ENCODE measurements at places on chromosomes 3 and 15.

DNA sequence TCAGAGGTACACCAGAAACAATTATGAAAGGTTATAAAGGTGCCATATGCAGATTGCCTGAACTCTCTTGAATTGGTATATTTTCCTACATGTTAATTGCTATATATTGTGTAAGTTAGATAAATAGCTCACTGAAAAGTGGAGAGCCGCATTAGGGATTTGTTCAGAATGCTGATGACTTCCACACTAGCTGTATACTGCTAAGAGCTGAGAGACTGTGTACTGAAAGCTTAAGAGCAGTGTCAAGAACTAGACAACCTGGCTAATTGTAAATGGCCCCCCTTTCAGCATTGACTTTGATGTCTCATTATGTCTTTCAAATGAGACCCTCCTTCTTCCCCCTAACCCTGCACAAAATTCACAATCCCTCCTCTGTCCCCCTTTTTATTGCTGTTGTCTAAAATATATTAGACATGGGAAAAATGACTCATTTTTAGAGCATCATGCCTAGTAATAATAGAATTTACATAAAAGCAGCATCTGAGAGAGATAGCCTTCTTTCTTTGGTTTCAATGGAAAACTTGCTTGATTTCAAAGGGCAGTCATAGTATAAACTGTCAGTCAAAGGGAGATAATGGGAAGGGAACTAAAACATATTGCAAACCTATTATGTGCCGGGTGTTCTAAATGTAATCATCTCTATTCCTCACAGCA, 34.7 kb upstream of the GREM1 start:
- DNase-seq: no peak

DNA sequence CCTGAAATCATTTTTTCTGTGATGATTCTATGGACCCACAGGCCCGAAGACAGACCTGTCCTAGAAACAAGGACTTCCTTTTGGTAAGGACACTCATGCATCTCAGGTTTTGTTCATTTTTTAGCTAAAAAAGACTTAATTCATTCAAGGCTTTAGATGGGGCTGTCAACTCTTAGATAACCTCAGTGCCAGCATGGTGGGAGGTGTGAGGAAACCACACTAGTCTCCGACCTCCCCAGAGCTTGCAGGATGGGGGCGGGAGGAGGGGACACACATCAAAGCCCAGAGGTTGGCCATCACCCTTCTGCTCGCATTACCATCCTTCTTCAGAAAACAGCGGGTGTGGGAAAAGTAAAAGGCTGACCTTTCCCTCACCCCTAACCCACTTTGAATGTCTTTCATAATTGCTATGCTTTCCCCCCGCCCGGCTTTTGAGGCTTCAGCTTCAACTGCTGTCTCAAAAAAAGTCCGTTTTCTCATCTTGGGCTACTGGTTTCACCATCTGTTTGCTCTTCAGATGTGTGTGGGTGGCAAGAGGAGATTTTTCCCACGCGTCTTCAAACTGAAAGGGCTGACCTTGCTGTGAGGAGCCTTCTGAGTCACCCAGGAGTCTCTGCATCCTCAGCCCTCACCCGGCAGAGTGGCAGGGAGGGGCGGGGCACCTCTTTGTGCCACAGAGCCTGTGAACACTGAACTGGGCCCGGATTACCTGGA, 27.6 kb upstream of the CXCR6 start:
- peak; percentile 48 for DNase-seq

DNA sequence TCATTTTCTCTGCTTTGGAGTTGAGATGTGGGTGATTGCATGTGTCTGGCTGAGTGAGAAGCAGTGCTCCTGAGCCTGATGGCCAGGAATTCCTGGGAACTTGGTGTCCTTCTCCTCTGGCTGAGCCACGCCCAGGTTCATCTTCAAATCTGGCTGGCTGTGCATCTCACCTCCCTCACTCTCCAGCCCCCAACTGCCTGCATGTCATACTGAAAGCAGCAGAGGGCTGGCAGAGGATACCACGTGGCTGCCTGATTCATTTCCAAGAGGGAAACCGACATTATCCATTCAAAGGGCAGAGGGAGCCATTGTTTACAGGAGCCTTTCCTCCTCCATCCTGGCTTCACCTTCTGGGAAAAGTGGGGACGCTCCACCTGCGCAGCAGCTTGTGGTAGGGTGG, 57.4 kb downstream of the ABHD5 start:
- DNase-seq: no peak

- DNase-seq: no peak
Observed at GRCh38 chr3:157412323-157412855, 24.3 kb upstream of the PTX3 start.

- no peak for DNase-seq
Observed at GRCh38 chr15:58771621-58772250, 634 bp downstream of the MINDY2 start.

DNA sequence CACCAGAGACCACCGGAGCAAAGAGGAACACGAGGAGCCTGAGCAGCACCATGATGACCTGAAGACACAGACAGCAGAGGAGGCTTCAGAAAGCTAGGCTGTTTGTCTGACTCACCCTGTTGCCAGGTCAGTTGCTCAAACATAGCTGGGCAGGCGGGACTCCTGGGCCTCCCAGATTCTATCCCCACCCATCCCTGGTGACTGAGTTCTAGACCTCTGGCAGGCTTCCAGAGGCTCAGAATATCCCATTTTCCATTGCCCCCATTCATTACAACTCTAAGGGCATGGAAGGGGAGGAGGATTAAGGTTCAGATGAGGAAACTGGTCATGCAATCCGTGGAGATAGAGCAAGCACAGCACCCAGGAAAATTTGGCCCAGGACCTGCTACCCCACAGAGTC, at the start of gene CDHR4:
TSS of gene CDHR4 (minus strand) at position 113 of the 400 bp plus-strand sequence. CDS start at position 52, 61 bp downstream.
- DNase-seq: no peak

DNA sequence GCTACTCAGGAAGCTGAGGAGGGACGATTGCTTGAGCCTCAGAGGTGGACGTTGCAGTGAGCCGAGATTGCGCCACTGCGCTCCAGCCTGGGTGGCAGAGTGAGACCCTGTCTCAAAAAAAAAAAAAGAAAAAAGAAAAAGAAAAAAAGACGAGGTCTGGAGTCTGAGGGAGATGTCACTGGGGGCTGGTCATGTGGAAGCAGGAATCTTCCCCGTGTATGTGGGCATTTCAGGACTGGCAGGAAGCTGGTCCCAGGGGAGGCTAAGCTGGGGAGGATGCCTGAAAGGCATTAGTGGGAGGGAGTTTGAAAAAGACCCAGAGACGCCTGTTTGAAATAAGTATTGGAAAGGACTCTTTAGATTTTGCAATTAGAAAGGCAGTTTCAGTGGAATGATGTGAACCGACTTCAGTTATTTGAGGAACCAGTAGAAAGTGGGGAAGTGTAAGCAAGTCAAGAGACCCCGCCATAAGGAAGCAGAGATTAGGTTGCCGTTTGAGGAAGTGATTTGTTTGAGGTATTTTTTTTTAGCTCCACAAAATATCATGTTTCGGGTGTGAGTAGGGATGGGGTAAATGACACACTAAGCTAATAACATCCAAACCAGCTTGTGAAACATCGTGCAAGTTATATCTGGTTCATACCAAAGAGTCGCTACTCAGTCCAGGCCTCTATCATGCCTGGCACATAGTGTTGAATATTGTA, 55.5 kb downstream of the ST6GAL1 start:
- DNase-seq: no peak

- no peak for DNase-seq
Observed at GRCh38 chr3:159380891-159381290, 579.0 kb downstream of the MFSD1 start.

GRCh38 chr15:31392761-31393401, 66.2 kb downstream of the KLF13 start:
- no peak for DNase-seq

GRCh38 chr3:146532406-146532805, 12.0 kb downstream of the PLSCR1 start:
- DNase-seq: no peak

DNA sequence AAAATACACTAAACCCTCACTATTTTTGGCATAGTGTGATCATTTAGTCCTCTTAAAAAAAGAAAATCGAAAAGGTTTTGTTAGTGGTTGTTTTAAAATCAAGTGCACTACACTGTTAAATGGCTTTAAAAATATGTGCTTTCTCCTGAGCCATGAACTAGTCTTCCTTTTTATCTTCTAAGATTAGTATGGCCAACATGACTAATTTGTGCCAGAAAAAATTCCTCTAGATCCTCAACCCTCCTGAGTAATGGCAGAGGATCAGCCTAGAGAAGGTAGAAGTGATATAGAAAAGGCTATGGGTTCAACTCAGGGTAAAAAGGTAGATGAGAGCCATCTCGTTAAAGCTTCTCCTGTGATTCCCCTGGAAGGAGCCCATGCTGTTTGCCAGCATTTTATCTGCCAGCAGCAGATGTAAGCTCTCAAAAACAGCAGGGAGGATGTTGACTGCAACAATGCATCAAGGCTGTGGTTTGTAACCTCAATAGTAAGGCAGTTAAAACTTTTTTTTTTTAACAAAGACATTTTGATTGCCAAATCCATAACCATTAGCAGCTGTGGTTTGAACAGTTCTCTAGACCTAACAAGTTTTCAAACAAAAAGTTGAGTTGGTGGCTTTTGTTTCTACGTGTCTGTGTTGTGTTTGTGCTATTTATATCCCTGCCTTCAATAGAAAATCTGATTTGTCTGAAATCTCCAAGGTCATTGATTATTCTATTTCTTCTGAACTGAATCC, 30.2 kb upstream of the ZNF609 start:
- DNase-seq: peak; percentile 37

- DNase-seq: no peak
Observed at GRCh38 chr3:14331251-14331650, 71.2 kb upstream of the SLC6A6 start.

DNA sequence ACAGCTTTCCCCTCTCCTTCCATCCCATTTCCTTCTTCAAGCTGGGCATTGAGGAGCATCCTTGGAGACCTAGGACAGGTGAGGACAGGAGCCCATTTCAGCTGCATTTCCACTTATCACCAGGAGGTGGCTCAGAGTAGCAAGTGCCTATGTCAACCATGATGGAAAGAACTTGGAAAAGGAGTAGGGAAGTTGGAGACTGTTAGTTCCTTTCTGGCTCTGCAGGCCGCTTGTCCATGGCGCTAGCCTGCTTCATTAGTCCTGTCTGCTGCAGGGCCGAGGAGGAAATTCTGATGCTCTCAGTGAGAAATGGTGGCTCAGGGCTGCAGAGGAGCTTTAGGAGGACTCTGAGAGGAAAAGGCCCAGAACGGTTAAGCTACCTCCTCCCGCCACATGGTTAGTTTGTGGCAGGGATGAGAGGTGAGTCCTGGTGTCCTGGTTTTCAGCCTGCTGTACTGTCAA, 7.0 kb upstream of the CD276 start:
- DNase-seq: peak; percentile 73

GRCh38 chr15:47987908-47988532, 132.8 kb upstream of the SLC24A5 start:
- no peak for DNase-seq

All from naive thymus-derived CD8-positive, alpha-beta T cell (primary cell).